Heart left ventricle (tissue), 16 donors: ENCODE measurements at places on chromosomes 7 and 10. TPM values are rescaled to one million over a fixed set of nuclear protein-coding genes. Genes with fewer than 3 reads are reported as not detected.

- no peak for DNase-seq
Measured at GRCh38 chr7:137313201-137313600, 30.3 kb downstream of the PTN start.

Gene PARD3
- polyA plus RNA-seq, result 24.8 TPM

- no peak for DNase-seq
Measured at GRCh38 chr10:74801447-74801846, 25.0 kb upstream of the KAT6B start.

Gene UTF1
- polyA plus RNA-seq, result not detected
